CD14-positive monocyte (primary cell): ENCODE measurements at places on chromosomes 16 and 17.

DNA sequence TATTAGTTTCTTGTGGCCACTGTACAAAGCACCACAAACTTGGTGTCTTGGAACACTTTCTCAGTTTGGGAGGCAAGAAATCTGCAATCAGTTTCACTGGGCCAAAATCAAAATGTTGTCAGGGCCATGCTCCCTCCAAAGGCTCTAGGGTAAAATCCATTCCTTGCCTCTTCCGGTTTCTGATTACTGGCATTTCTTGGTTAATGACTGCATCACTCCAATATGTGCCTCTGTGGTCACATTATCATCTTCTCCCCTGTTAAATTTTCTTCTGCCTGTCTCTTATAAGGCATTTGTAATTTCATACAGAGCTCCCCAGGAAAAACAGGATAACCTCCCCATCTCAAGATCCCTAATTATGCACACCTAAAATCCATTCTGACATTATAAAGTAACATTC, 34.8 kb downstream of the ZNF287 start:
- no peak for DNase-seq

GRCh38 chr17:69111794-69112193, 29.9 kb downstream of the ABCA6 start:
- DNase-seq, result no peak

- DNase-seq, result no peak
Observed at GRCh38 chr16:9443864-9444263, 352.4 kb downstream of the HAPSTR1 start.

GRCh38 chr17:40286473-40286872, 1.2 kb upstream of the CDC6 start:
- no peak for DNase-seq

DNA sequence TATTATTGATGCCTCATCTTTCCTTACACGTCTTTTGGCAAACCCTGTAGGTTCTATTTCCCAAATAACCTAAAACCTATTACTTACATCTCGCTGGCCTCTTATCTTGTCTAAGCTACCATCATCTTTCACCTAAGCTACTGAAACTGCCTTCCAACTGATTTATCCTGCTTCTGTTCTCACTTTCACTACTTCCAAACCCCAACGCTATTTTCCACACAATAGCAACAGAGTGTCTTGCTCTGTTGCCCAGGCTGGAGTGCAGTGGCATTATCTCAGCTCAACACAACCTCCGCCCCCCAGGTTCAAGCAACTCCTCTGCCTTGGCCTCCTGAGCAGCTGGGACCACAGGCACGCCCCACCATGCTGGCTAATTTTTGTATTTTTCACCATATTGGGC, 52.8 kb upstream of the INTS2 start:
- no peak for DNase-seq

DNA sequence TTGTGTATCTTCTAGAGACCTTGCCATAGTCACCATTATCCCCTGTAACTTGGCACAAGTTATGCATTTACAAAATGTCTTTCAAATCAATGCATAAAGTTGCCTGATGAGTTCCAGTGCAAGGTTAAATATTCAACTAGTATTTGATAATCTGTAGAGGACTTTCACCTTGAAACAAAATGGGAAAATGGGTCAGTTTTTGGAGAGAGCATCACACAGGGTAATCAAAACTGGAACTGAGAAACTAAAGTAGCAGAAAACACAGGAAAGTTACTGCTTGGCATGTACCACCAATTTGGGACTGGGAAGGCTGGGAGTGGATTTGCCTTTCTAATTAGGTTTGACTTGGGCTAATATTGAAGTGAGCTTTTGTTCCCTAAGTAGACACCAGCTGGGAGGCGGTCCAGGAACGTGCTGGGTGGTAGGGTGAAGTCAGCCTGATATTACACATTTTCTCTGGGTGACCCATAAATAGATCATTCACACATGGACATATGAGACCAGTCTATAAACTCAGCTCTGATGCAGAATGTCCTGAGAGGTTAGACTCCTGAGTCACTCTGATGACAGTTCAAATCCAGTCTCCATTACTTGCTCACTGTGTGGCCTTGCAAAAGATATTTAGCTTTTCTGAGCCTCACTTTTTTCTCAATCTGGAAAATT, 152.3 kb downstream of the PCTP start:
- no peak for DNase-seq

- no peak for DNase-seq
Observed at GRCh38 chr16:14098081-14098480, 27.0 kb downstream of the MRTFB start.

GRCh38 chr16:48629016-48629415, 19.0 kb upstream of the N4BP1 start:
- DNase-seq, result no peak

DNA sequence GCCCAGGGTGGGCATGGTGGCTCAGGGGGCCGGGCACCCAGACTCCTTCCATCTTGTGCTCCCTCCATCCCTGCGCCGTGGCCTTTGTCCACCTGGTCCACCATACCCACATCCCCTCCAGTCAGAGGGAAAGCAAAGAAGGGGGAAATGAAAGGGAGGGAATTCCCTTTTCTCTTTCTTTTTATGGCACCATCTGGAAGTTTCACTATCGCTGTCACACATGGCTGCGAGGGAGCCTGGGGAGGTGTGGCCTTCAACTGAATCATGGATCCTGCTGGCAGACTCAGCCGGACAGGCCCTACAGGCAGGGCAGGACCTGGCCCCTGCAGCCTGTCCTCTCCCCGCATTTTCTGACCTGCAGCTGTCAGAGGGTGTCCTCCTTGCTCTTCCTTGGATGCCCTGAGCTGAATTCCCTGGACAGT, 6.2 kb downstream of the SLC12A3 start:
- DNase-seq, result peak; percentile 18

DNA sequence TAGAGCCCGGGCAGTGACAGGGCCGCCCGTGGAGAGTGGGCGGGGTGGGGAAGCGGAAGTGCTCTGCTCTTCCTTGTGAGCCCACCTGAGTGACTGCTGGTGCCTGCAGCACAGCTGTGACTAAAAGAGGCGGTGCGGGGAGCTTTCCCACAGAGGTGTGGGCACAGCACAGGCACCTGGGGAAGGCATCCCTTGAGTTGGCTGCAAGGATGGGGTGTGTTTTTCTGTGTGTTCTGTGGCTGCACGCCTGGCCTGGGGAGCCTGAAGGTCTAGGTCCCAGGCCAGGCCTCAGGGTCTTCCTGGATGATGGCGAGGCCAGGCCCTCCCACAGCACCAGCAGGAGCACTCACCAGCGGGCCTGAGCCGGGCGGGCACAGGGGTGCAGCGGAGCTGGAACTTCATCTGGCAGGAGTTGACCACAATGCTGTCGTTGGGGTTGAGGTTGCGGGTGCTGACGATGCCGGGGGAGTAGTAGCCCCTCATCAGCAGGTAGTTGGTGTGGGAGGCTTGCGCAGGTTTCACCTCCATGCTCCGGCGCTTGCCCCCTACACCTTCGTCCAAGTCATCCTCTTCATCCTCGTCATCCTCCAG, 67.1 kb downstream of the IL21R start:
- no peak for DNase-seq

DNA sequence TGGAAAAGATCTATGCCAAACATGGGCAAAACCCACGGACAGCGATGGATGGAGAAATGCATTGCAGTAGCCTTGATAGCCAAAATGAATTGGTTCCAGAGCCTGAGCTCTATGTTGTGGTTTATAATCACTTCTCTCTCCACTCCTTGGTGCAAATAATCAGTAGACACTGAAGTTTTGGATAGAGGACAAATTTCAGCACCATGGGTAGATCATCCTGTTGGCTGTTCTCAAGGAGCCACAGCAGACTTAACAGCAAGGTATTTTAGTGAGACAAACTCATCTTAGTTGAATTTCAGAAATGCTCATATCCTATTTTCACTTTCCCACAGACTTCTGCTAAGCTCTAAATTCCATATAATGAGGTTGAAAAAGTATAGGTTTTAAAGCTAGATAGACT, 88.3 kb upstream of the CCL1 start:
- no peak for DNase-seq

- DNase-seq, result no peak
Observed at GRCh38 chr17:41718287-41718645, 6.1 kb downstream of the GAST start.

DNA sequence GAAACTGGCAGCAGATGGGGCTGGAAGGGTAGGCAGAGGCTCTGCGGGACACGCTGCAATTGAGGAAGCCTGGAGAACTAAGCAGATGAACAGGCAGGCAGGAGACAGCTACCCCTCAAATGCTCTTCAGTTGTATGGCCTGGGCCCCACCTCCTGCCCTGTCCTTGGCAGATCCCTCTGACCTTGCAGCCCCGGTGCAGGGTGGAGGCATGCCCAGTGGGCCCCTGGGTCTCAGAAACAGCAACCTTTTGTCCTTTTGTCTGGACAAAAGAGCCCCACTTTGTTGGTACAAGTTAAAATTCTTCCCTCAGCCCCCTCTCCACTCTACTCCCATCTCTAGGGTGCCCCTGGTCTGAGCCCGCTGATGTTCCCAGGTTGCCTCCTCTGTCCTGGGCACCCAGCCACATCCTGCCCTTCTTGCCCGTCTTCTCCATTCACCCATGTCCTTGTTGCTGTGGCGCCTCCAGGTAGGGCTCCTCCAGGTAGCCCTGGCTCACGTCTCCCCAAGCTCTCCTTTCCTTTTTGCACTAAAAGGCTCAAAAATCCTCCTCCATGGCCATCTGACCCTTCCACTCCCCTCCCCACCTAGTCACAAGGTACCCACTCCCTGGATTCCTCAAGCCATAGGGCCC, 136.8 kb downstream of the CLEC16A start:
- DNase-seq, result no peak

DNA sequence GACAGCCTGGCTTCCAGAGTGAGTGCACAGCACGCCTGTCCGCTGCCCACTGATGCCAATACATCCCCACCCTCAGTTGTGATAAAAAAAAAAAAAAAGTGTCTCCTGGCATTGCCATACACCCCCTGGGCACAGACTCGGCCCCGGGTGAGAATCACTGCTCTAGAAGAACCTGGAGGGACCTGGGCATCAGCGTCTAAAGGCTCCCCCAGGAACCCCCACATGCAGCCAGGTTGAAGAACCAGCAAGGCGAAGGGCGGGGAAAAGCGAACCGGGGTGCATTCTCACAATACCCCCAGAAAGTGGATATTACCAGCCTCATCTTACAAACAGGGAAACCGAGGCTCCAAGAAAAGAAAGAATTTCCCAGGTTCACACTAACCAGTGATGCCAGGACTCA, 27.7 kb downstream of the TBC1D16 start:
- DNase-seq, result no peak

GRCh38 chr16:48498769-48499631, 111.0 kb downstream of the N4BP1 start:
- peak; percentile 14 for DNase-seq

- no peak for DNase-seq
Observed at GRCh38 chr17:3796110-3796821, 4.7 kb downstream of the ITGAE start.

DNA sequence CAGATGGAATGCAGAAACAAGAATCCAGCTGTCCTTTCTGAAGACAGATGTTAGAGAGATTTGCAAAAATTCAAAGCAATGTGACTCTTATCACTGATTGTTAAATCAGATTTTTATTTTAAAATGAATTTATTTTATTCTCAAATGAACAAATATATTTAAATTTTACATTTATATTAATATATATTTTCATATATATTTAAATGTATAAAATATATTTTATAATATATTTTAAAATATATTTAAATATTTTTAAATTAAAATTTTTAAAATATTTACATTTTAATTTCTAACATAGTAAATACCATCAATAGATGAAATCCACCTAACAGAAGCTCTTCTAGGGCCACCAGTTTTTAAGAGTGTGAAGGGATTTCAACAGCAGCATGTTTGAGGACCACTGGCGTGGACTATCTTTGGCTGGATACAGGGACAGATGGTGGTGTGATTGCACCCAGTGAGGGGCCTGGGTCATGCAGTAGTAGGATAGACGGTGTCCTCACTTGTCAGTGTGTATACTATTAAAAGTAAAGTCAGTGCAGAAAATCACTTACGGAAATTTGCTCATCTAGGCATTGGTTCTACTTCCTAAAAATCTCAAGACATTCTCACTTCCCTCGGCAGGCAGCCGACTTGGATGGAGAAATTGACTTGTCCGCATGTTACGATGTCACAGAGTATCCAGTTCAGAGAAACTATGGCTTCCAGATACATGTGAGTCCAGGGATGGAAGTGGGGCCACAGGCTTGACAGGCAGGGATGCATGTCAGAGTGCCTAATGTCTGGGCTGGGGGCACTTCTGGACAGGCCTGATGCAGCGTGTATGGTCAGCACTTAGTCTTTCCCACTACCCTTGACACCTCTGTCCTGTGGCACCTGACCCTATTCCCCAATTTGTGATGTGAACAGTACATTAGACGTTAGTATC, 56.3 kb downstream of the PLD6 start:
- peak; percentile 74 for DNase-seq

DNA sequence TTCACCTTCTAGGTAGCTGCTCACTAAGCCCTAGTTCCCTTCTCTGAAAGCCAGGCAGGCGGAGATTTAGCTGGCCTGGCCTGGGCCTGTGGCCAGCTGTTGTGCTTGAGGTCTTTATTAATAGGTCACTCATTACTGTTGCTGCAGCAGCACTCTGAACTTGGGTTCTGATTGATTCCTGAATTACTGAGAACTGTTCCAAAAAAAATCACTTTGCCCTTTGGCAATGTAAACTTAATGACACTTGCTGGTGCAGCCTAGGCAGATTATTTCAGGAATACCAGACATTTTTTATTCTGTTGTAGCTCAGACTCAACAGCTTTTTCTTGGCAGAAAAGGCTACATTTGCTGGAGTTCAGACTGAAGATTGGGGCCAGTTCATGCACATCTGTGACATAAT, 2.7 kb downstream of the TOM1L1 start:
- no peak for DNase-seq

GRCh38 chr17:8466456-8466855, 30.8 kb downstream of the NDEL1 start:
- DNase-seq, result no peak
